ENCODE measurements at places on chromosomes 2 and 18.

- DNase-seq = no peak
These were observed 5.4 kb downstream of the DCC start for GRCh38 chr18:52345428-52345827.

DNA sequence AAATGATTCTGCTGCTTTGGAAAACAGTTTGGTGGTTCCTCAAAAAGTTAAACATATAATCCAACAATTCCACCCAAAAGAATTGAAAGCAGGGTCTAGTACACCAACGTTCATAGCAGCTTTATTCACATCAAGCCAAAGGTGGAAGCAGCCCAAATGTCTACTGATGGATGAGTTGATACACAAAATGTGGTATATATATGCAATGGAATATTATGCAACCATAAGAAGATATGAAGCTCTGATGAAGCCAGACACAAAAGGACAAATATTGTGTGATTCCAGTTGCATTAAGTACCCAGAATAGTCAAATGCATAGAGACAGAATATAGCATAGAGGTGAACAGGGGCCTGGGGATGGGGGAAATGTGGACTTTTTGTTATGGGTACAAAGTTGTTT is 269.3 kb downstream of the METTL4 start:
- no peak for DNase-seq

GRCh38 chr2:37877457-37878315 is 47.4 kb upstream of the RMDN2 start:
- DNase-seq = no peak

DNA sequence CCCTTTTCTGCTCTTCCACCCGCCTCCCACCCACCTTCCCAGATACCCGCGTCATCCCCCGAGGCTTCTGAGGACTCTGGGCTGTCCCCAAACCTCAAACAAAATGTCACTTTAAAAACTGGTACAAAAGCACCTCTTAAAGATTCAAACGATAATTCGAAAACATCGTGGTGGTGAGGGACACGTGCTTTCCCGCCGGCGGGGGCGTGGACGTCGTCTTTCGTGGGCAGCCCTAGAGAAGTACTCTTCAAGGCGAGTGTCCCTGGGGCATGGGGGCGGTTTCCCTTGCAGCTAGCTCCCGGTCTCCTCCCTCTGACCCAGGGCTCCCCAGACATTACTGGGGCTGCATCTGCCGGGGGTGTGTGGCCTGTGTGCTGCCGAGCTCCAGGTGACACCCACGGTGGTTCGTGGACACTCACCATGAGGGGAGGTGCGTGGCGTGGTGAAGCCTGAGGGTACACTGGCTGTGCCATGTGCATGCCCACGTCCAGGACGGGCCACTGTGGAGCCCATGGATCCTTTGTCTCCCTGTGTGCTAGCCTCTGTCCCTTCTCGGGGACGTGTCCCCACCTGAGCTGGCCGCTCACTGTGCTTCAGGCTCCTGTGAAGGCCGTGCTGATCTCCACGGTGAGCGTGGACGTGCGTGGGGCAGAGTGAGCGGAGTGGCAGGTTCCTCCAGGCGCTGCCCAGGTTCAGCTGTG is 117.8 kb downstream of the NFATC1 start:
- DNase-seq = no peak

- peak; percentile 46 for DNase-seq
These were observed 62.2 kb upstream of the PMAIP1 start for GRCh38 chr18:59837586-59837985.

DNA sequence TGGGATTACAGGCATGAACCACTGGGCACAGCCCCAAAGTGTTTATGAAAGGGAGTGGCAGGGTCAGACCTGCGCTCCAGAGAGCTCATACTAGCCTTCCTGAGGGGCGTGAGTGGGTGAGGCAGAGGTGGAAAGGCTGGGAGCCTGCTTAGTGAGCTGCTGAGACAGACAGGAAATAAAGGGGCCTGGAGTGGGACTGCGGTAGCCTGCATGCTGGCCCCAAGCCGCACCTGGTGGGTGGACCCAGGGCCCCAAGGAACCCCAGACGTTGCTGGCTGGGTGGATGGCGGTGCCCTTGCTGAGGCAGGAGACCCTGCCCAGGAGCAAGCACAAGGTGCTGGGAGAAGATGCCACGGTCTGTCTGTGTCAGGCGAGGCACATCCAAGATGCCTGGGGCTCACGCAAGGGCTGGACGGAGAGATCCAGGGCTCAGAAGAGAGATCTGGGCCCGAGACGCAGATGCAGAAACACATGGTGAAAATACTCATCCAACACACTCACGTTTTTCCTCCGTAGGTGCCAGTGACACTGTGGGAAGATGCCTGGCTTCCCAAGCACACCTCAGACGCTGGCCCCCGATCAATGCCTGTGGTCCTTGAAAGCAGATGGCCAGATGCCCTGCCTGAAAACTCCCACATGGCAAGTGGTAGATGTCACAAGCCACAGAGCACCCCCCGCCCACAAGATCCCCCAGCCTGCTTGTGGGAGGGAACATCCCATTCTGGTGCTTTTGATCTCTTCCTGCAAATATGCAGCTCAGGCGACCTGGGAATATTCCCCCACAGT is 151.1 kb downstream of the GLI2 start:
- DNase-seq = no peak

DNA sequence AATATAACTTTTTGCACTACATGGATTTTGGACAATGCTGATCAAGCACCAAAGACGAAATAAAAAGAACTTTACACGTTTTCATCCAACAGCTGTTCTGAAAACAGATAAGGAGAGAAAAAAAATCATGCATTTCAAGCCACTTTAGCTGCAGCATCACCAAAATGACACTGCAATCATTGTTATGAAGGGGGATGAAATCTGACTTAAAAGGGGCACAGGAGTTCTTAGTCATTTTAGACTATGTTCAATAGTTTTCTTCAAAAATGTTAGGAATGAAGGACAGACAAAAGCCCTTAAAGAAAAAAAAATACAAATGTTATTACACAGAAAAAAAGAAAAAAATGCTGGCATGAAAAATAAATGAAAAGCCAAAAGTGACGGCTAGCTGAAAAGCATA is 71.2 kb downstream of the CUL3 start:
- no peak for DNase-seq

- no peak for DNase-seq
These were observed 73.3 kb upstream of the L3MBTL4 start for GRCh38 chr18:6487968-6488367.

GRCh38 chr2:68645523-68645922 is 2.1 kb downstream of the PROKR1 start:
- no peak for DNase-seq

GRCh38 chr18:35756506-35757117 is 175.1 kb downstream of the GALNT1 start:
- DNase-seq = peak; percentile 55

GRCh38 chr2:229178117-229178516 is 93.0 kb downstream of the PID1 start:
- no peak for DNase-seq

GRCh38 chr2:37180006-37180639 is 8.3 kb downstream of the SULT6B1 start:
- no peak for DNase-seq

DNA sequence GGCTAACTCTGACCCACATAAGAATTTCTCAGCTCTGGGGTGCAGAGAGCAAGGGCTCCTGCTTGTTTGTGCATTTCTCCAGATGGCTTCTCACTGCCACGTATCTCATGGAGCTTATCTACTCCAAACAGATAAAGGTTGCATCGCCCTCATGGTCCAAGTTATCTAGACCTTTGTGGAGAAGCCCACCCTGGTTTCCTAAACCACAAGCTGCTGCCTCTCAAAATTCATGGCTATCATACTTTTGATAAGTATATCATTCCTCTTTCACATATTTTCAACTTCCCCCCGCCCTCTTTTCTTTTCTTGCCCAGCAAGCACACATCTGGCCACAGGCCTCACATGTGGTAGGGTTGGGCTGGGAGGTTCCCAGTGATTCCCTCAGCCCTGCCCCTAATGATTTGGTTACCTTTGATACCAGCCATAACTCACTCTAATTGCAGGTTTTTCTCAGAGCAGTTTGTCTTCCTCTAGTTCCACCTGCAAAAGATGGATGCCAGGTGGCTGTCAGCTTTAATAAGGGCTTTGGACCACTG is 146.0 kb downstream of the RHBDD1 start:
- DNase-seq = no peak

- DNase-seq = no peak
These were observed 12.7 kb upstream of the DES start for GRCh38 chr2:219405451-219405850.

- no peak for DNase-seq
These were observed 2.9 kb downstream of the KLHL29 start for GRCh38 chr2:23387845-23388244.

- no peak for DNase-seq
These were observed 292.7 kb downstream of the BCL11A start for GRCh38 chr2:60260639-60261296.

- no peak for DNase-seq
These were observed 99.2 kb downstream of the SESTD1 start for GRCh38 chr2:179165356-179166000.

GRCh38 chr2:33650171-33650570 is 51.1 kb upstream of the FAM98A start:
- DNase-seq = no peak

DNA sequence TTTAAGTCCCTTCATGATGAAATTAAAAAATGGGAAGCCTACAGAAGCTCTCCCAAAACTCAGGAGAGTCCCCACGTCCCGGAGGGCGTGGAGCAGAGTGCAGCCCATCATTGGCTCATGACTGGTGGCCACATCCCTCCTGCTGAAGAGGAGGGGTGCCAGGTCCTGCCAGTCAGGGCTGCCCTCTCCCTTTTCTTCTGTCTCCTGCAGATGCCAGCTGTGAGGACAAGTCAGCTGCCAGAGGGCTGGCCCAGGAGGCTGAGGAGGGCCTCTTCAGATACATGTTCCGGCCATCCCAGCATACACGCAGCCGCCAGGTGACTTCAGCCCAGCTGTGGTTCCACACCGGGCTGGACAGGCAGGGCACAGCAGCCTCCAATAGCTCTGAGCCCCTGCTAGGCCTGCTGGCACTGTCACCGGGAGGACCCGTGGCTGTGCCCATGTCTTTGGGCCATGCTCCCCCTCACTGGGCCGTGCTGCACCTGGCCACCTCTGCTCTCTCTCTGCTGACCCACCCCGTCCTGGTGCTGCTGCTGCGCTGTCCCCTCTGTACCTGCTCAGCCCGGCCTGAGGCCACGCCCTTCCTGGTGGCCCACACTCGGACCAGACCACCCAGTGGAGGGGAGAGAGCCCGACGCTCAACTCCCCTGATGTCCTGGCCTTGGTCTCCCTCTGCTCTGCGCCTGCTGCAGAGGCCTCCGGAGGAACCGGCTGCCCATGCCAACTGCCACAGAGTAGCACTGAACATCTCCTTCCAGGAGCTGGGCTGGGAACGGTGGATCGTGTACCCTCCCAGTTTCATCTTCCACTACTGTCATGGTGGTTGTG is 2.6 kb downstream of the INHA start:
- DNase-seq = no peak

GRCh38 chr2:207130958-207131521 is 34.7 kb downstream of the KLF7 start:
- DNase-seq = no peak

- no peak for DNase-seq
These were observed 273.3 kb downstream of the CD226 start for GRCh38 chr18:69674292-69674877.

DNA sequence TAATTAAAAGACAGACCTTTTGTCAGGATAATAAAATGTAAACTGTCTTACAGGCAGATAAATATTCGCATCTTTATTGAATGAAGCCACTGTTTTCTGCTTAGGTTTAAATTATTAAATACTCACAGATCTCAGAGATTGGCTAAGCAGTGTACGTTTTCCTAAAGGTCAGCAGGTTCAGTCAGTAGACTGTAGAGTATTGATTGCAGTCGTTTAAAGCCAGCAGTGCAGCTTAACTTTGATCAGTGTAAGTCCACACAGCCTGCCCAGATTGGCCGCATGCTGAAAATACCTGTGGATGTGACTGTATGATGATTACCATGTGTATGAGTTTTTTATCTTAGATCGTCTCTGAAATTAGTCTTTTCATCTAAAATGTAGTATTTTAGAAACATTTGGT is 42.3 kb downstream of the ATP9B start:
- no peak for DNase-seq

GRCh38 chr2:12488352-12489318 is 228.1 kb upstream of the TRIB2 start:
- peak; percentile 47 for DNase-seq

GRCh38 chr2:240454106-240454901 is 18.8 kb downstream of the GPC1 start:
- DNase-seq = no peak

DNA sequence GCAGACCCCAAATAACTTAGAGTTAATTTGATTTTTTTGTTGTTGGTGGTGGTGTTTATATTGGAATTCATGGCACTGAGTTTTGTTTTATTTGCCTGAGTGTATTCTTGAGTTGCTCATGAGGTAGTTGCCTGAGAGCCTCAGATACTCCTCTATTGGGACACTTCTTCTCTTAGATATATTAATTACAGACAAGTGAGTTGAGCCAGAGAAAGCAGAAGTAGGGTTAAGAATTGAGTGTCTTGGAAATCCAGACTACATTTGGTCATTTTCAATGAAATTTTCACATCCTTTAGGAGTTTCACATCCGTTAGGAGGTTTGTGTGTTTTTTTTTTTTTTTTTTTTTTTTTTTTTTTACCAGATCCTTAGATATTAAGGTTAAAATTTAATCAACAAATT is 29.0 kb downstream of the FMNL2 start:
- no peak for DNase-seq

DNA sequence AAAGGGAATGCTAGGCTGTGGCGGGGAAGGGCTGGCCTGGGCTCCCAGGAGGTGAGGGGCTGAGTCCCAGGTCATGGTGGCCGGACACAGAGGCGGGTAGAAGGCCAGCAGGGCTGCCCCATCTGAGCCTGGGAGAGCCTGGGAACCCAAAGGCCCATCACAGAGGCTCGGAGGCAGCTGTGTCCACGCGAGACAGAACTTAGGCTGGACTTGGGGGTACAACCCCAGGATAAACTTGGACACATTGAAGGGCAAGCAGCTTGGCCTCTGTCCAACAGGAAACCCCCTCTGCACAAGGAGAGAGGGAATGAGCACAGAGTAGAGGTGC is 95.9 kb downstream of the ZFP36L2 start:
- no peak for DNase-seq

DNA sequence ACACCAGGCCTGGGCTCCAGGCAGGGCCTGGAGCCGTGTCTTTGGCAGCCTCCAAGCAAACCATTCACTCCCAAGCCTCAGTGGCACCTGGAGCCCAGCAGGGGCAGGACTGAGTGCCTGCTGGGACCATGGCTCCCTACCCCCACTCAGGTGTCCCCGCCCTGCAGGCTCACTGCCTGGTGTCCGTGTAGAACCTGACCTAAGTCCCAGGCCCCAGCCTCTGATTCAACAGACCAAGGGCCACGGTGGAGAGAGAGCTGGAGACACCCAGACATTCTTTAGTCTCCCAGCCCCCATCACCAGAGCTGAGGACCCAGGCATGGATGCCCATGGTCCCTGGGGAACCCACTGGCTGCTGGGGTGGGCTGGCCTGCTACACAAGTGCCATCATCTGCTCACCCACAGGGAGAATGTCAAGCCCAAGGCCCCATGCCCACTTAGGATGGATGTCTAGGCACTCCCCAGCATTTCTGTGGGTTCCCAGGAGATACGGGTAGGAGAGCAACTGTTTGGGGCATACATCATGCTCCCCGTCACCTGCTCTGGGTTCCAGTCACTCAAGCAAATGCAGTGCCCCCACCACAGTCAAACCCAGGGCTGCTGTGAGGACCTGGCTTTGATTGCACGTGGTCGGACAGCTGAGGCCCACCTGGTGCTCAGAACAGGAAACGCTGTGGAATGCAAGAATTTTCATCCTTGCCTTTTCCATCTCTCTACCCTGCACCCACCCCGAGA is 42.9 kb upstream of the ATG16L1 start:
- no peak for DNase-seq

- no peak for DNase-seq
These were observed at the start of gene LYPD6B for GRCh38 chr2:149038442-149039212. TSS of gene LYPD6B (plus strand) at chr2:149038699. CDS start at chr2:149130949, 92,250 bp downstream.

GRCh38 chr2:133504566-133505505 is 63.4 kb downstream of the NCKAP5 start:
- DNase-seq = no peak

Measured in CD8-positive, alpha-beta T cell (primary cell).